Cortex of kidney (tissue), 1 donor: ENCODE measurements at places on chromosomes 12 and 14.

GRCh38 chr12:40310211-40310610 is 85.4 kb downstream of the LRRK2 start:
- DNase-seq, result no peak

DNA sequence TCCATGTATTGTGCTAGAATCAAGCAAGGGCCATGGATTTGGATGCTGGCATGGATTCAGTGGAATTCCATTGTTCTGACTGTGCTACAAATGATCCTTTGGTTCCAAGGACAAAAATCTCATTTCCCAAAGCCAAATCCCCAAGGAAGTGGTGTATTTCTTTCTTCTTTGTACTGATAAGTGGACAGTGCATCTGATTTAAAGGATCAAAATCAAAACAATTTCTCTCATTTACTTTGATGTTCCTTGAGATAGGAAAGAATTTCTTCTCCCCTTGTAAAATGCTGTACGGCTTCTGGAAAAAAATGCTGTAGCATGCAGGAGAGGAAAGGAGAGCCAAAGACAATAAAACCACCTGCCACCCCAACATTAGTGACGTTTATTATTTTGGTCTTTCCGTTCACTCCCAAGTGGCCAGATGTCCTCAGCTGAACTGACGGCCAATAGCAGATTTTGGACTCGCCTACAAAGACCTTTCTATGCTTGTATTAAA is 185.7 kb downstream of the PRKD1 start:
- DNase-seq, result no peak

DNA sequence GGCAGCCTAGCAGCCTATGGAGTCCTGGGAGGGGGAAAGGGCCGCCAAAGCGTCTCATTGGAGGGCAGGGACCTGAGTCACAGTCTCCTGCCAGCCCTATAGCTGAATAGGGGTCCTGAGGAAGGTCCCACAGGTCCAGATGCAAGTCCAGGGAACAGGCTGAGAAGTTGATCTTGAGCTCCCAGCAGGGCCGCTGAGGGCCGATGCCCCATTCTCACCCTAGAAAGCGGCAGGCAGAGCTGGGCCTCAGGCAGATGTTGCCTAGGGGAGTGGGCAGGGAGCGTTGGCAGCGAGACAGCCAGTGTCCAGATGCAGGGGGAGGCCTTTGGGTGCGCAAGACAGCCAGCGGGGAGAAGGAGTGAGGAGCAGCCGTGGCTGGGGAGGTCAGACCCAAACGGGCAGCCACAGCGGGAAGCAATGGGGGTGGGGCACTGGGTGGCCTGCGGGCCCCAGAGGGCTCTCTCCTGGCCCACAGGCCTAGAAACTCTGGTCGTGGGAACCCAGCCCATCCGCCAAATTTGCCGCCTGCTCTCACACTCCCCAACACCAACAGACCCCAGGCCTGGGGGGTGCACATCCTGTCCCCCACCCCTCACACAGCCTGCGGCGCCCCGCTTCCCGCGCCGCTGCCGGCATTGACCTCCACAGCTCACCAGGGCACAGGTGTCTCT is 1.1 kb downstream of the HDAC7 start:
- no peak for DNase-seq

DNA sequence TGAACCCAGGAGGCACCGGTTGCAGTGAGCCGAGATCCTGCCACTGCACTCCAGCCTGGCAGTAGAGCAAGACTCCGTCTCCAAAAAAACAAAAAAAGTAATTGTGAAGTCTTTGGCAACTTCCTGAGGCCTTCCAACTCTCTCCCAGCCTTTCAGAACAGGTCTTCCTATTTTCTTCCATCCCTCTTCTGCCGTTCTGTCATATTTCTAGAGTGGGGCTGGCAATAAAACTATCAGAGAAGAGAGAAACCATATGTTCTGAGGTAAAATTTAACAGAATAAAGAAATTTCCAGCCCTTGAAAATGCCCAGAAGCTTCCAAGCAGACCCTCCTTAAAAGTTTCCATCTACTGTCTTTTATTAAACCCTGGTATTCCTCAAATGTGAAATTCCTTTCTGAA is 100.4 kb downstream of the HMGA2 start:
- DNase-seq, result no peak

- DNase-seq, result no peak
Measured at GRCh38 chr12:46368138-46368537, 4.4 kb downstream of the SLC38A2 start.

- DNase-seq, result no peak
Measured at GRCh38 chr12:19461999-19462398, 22.7 kb downstream of the AEBP2 start.

DNA sequence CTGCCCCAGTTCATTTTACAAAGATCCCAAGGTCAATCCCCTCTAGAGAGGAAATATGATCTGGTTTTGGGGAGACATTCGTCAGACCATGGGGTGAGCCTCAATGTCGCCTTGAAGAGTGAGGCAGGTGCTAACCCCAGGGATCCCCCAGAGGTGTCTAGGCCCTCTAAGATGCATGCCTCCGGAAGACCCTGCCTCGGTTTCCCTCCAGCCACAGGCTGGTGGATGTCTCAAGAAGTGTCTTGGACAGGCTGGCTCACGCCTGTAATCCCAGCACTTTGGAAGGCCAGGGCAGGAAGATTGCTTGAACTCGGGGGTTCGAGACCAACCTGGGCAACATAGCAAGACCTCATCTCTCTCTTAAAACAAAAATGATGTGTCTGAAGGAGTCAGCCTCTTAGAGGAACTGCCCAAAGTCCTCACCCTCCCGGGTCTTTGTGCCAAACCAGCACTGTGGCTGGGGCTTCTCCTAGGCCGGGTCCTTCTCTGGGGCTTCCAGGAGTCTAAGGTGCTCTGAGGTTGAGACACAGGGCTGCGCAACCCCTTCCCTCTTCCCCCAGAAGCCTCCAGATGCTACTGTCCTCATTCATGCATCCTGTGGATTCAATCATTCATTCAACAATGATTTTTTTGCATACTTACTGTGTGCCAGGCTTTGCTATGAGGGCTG is 24.7 kb upstream of the BEGAIN start:
- DNase-seq, result no peak

- DNase-seq, result no peak
Measured at GRCh38 chr12:122471324-122472226, 29.2 kb downstream of the ZCCHC8 start.

DNA sequence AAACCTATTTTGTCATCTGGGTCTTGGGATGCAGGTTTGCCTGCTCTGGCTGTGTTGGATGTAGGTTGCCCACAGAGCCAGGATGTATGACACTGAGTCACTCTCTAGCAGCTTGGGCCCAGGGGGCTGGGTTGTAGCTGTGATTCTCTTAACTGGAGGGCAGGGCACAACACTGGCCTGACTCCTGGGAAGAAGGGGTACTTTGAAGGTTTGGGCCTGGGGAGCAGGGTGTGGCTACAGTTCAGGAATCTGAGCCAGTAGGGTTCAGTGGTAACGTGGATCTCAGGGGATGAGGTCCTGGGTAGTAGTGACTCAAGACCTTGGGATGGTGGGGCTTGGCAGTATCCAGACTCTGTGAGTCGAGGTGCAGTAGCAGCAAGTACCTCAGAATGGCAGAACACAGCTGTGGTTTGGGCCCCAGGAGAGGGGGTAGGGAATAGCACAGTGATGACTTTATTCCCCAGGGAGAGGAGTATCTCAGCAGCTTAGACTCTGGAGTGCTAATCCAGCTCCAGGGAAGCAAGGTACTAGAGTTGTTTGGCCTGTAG is 25.7 kb downstream of the TBC1D15 start:
- DNase-seq, result no peak

- DNase-seq, result no peak
Measured at GRCh38 chr12:1391722-1392121, 202.7 kb downstream of the FBXL14 start.

GRCh38 chr14:92846162-92846897 is 52.2 kb downstream of the GOLGA5 start:
- no peak for DNase-seq

DNA sequence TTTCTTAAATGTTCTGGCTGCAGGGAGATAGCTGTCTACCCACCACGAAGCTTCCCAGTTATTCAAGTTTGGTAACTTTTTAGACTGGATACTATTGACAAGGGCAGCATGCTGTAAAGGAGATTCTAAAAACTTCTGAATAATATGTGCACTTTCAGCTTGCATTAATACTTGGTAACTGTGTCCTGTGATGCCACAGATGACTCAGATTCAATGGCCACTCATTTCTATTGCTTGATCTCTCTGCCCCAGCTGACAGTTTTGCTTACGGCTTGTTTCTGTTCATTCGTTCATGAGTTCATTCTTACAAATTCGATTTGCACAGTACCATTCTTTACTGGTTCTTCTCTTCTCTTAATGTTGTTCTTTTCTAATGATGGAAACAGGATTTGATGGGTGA is 142.8 kb downstream of the PELI2 start:
- no peak for DNase-seq

GRCh38 chr12:75212072-75212471 is 2.4 kb upstream of the KCNC2 start:
- no peak for DNase-seq

GRCh38 chr12:65613692-65614091 is 210.6 kb upstream of the HMGA2 start:
- no peak for DNase-seq

DNA sequence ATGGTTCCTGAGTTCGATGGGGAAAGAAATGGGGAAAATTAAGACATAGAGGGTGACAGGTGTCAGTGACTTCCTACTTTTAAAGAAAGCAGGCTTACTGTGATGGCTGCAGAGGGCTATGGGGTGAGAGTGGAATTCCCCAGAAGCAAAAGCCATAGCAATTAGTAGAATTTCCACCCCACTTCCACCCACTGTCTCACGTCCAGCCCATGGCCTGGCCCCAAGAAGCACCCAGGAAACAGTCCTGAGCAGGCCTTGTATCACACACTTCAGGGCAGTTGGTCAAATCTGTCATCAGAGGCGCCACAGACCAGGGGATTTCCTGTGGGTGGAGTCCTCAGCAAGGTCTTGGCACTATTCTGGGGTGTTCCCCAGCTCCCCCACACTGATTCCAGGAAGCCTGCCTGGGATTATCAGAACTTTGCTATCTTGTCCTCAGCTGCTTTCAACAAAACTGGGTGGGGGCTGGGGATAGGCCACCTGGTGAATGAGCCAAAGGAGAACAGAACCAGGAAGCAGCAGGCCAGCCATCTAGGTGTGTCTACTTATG is 120.1 kb upstream of the CCND2 start:
- DNase-seq, result no peak

- no peak for DNase-seq
Measured at GRCh38 chr12:132619386-132620112, 973 bp downstream of the P2RX2 start.

DNA sequence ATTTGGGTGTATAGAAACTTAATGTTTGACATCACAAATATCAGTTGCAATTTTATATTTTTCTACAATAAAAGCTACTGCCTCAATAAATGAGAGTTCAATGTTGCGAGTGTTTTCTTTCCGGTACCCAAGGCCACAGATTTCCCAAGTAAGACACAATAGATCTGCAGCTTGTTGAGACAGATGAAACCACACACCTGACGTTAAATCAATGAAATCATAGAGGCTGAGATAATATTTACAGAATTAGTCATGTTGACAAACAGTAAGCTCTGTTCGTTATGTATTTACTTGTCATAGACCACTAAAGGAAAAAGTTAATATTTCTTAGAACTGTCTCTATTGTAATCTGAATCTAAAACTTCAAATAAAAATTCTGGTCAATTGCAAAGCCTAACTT is 49.2 kb upstream of the PTHLH start:
- DNase-seq, result no peak

- no peak for DNase-seq
Measured at GRCh38 chr12:113479590-113480335, 8.1 kb upstream of the LHX5 start.

- DNase-seq, result no peak
Measured at GRCh38 chr12:131003716-131004045, 50.0 kb downstream of the ADGRD1 start.

- DNase-seq, result no peak
Measured at GRCh38 chr12:124445121-124445718, 122.2 kb downstream of the NCOR2 start.

DNA sequence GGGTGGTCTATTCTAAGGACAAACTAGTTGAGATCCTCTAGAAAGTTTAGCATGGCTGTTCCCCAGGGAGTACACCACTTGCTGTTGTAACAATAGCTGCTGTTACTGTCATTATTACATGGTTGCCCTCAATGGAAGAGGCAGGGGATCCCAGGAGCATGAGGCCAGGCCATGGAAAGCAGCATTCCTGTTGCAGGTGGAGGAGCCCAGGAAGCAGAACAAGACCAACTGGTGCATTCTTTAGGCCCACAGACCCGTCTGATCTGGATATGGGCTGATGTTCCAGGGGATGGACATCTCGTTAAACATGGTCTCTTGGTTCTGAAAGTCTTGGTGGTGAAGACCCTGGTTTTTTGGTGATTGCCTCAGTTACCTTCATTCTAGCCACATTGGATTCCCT is 109.2 kb upstream of the WSCD2 start:
- DNase-seq, result no peak

DNA sequence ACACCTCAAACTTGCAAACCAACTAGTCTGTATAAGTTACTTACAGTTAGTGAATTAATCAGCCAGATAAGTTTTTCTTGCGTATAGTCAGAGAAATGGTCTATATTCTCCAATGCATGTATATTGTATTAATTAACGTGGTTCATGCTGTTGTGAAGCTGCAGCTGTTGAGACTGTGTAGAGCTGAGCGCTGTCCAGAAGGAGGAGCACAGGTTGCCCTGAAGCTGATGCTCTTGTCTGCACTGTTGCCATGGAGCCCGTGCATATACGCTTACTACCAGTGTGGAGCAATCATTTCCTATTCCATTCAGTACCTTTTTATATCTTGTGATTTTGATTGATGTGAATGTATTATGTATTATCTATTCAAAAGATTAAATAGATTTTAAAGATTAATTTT is 74.3 kb upstream of the ARID2 start:
- no peak for DNase-seq

GRCh38 chr14:100780246-100780645 is 45.7 kb upstream of the MEG3 start:
- no peak for DNase-seq

- DNase-seq, result no peak
Measured at GRCh38 chr14:94177806-94178205, 3.7 kb downstream of the PPP4R4 start.

GRCh38 chr12:88351146-88351545 is 209.0 kb downstream of the TMTC3 start:
- DNase-seq, result no peak

DNA sequence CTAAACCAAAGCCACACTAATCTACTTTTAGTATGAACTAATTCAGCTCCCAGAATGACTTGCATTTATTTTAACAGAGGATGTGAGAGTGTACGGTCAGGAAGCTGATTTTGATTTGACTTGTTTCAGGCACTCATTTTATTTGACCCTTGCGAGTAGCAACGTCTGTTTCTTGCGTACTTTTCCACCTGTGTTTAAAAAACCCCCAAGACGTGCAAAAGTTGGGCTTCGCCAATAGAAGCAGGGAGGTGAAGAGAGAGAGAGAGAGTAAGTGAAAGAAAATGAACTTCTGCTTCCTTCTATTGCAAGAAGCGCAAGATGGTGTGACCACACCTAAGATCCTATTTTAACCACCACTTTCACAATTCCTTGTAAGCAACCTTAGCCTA is 6.7 kb upstream of the SLC15A4 start:
- no peak for DNase-seq
